ENCODE measurements at places on chromosomes 16 and 17. TPM values are rescaled to one million over a fixed set of nuclear protein-coding genes. Genes with fewer than 3 reads are reported as not detected.

DNA sequence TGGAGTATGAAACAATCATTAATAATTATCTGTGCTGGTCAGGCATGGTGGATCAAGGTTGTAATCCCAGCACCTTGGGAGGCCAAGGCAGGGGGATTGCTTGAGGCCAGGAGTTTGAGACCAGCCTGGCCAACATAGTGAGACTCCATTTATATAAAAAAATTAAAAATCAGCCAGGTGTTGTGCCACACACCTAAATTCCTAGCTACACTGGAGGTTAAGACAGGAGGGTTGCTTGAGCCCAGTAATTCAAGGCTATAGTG, 28.9 kb upstream of the PRKCA start:
- H3K36me3 ChIP-seq = no peaks in the 10 kb centered on the region
- H3K27me3 ChIP-seq = no peaks in the 10 kb centered on the region
- no peak for DNase-seq
- H3K4me1 ChIP-seq = peaks cover 7% of the 10 kb centered on the region
- no peak overlapping the region for H3K27ac ChIP-seq

GRCh38 chr17:39813631-39814030, 50.5 kb downstream of the IKZF3 start:
- H3K4me3 ChIP-seq = no peak overlapping the region
- H3K27me3 ChIP-seq = no peaks in the 10 kb centered on the region
- no peaks in the 10 kb centered on the region for H3K4me1 ChIP-seq
- no peaks in the 10 kb centered on the region for H3K36me3 ChIP-seq

DNA sequence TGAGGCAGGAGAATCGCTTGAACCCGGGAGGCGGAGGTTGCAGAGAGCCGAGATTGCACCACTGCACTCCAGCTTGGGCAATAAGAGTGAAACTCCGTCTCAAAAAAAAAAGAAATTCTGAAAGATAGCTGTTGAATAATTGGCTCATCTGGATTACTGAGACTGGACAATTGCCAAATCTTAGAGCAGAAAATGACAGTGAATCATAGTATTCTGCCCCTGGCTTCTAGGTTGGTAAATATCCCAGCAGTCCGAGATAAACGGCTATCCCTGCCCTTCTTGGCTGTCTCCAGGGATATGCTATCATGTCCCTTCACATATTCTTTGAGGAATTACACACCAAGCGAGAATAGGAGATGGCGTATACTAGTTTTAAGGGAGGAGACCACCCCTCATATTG, 35.5 kb upstream of the METTL16 start:
- DNase-seq = no peak
- no peaks in the 10 kb centered on the region for H3K36me3 ChIP-seq
- H3K4me3 ChIP-seq = no peak overlapping the region
- H3K4me1 ChIP-seq = no peaks in the 10 kb centered on the region
- H3K27ac ChIP-seq = no peak overlapping the region

DNA sequence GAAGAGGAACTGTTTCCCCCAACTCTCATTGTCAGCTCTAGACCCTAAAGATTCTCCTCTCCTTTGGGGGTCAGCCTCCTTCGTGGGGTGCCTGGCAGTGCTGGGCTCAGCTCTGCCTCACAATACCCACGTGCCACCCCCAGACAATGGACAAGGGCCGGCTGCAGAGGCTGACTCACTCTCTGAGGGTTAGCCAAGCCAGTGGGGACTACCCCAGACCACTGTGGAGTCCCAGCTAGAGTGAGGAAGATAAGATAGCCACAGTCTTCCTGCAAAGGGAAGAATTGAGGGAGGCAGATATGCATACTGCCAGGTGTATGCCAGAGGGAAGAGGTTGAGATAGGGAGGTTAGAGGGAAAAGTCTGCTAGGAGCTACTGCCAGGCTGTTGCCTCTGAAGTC, 13.5 kb upstream of the MTMR4 start:
- no peak overlapping the region for H3K4me3 ChIP-seq
- no peak for DNase-seq
- H3K27ac ChIP-seq = no peak overlapping the region
- peaks cover 14% of the 10 kb centered on the region for H3K4me1 ChIP-seq
- H3K27me3 ChIP-seq = no peaks in the 10 kb centered on the region

DNA sequence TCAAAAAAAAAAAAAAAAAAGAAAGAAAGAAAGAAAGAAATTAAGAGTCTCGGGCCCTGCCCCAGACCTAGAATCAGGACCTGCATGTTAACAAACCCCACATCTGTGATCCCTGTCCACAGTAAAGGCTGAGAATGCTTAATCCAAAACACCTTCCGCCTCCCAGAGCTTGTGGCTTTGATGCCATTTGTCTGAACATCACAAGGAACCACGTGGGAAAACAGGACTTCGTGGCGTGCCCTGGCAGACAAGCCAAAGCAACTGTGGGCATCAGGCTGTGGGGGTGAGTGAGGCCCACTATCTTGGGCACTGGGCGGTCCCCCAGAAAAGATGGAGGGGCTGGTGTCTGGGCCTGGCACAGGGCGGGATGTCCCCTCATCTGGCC, 173.4 kb upstream of the CIBAR2 start:
- no peak for DNase-seq
- no peak overlapping the region for H3K27ac ChIP-seq

DNA sequence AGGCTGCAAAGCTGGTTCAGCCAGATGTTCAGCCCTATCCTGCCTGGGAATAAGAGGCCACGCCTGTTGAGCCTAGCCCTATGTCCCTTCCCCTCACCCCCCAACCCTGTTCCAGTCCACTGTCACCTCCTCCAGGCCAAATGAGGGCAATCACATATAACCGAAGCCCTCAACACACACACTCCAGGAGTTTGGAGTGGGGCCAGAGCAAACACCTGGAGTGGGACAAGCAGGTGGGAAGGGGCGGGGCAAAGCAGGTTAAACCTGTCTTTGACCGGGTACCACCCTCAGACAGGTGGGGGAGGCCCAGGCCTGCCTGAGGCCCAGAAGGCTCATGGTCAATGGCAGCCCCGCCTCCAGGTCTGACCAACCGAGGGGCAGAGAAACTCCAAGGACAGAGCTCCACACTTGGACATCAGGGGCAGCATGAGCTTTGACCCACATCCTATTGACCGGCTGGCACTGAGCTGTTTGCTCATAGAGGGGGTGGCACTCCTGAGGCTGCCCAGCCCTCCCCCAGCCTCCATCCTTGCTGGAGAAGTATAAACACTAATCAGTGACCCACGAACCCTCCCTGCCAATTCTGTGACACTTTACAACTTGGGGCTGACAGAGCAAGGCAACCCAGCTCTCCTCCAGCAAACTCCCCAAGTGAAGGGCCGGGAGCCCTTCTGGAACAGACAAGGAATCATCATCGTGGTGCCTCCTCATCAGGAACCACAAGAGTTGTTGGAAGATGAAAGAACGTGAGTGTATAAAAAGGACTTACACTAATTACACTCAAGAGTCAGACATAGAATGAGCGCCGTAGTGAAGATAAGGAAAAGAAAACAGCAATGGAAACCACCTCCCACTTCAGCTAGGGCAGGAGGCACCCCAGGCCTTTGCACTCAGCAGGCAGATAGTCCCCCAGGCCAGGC, 1.5 kb downstream of the ESRP2 start:
- peak overlapping the region; percentile 79 for H3K4me3 ChIP-seq
- no peaks in the 10 kb centered on the region for H3K27me3 ChIP-seq
- peak; percentile 96 for DNase-seq
- H3K36me3 ChIP-seq = peaks cover 9% of the 10 kb centered on the region
- peaks cover 18% of the 10 kb centered on the region for H3K4me1 ChIP-seq

DNA sequence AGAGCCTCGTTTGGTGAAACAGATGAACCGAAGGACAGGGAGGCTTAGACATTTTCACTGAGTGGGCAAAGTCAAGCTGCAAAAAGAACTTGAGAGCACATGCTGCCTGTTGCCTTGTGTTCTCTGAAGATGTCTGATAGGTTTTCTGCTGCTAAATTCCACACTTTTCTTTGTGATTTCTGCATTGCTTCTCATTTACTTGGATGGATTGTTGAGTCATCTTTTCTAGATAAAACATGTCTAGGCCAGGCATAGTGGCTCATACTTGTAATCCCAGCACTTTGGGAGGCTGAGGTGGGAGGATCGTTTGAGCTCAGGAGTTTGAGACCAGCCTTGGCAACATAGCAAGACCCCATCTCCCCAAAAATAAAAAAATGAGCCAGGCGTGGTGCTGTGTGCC, 80.4 kb upstream of the CLEC18A start:
- no peak overlapping the region for H3K4me3 ChIP-seq
- no peaks in the 10 kb centered on the region for H3K36me3 ChIP-seq
- no peak overlapping the region for H3K27ac ChIP-seq
- no peak for DNase-seq
- no peaks in the 10 kb centered on the region for H3K27me3 ChIP-seq
- H3K4me1 ChIP-seq = no peaks in the 10 kb centered on the region

CTNS gene
- total RNA-seq = 11.8 TPM

NUFIP2 gene
- 114 TPM for total RNA-seq

Measured in Caco-2 (cell line).